Epithelial cell of prostate (primary cell): ENCODE measurements at places on chromosomes 5 and 9.

DNA sequence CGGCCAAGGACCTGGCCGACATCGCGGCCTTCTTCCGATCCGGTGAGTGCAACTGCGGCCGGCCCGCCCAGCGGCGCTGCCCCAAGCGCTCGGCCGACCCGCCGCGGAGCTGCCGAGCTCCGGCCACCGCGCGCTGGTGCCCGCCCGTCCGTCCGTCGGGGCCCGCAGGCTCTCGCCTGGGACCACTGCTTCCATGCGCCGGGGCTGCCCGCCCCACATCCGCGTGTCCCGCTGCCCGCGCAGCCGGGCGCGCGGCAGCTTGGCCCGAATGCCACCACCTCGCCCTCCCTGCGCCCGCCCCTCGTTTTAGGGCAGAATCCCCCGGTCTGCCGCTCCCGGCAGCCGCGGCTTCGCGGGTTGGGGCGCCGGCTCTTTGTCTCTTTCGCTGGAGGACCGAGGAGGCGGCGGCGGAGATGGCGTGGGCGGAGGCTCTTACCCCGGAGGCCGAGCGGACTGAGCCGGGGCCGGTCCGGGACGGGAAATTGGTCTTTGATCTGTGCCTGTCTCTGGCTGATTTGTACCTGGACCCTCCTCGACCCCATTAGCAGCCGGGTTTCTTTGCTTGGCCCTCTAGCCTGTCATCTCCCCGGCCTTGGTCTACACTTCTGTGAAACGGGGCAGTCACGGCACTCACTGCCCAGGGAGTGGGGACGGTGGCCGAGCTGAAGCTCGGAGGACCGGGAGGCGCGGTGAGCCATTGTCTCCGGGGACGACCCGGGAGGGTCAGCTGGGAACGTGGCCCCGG is 871 bp downstream of the TRIO start:
- DNase-seq: no peak

- no peak for DNase-seq
These were observed 153.5 kb downstream of the SLC28A3 start for GRCh38 chr9:84187090-84187489.

DNA sequence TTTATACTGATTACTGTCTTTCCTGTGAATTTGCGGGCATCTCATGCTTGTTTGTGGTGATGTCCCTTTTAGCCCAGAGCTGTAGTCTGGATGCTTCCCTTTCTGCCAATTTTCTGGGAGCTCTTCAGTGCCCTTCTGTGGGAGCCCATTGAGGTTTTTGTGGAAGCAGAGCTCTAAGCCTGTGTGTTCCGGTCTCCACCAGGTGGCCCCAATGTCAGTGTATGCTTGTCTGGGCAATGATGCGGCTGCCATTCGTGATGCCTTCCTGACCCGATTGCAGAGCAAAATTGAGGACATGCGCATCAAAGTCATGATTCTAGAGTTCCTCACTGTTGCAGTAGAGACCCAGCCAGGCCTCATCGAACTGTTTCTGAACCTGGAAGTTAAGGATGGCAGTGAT is 35.1 kb downstream of the SH3GLB2 start:
- no peak for DNase-seq

- no peak for DNase-seq
These were observed 20.5 kb downstream of the SPINK5 start for GRCh38 chr5:148084269-148084668.

- no peak for DNase-seq
These were observed 1.0 kb downstream of the HMGCS1 start for GRCh38 chr5:43312076-43312661.

- DNase-seq: peak; percentile 51
These were observed 592.4 kb downstream of the CSNK1G3 start for GRCh38 chr5:124104344-124104743.

DNA sequence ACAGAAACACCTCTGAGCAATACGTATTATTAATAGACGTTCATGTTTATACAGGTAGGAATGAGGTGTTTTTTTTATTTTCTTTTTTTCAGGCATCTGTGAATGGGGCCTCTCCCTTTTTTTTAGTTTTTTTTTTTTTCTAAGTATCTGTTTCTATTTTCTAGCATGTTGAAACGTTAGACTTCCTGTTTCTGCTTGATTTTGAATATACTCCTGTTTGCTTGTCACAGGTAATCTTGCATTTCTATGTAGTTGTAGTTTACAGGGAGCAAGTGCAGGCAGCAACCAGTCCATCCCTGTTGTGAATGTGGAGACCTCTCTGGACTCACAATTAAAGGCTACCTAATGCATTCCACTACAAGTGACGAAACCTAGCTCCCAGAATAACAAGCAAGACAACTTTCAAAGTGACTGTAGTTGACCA is 22.8 kb upstream of the TNFAIP8 start:
- DNase-seq: peak; percentile 66

DNA sequence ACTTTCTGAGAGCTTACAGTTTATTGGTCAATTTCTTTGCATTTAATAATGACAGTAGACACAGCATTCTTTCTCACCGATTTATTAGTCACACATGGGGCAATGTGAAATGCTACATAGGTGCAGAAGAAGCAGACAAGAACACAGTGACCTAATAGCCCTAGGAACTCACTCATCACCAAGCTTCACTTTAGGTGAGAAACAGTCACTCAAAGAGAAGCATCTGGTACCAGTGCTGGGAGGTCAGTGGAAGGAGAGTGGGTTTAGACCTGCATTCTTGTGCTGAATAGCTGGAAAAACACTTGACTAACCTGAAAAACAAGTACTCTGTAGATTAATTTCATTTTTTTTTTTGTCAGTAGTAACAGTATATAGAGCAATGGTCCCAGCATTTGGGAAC is 179.6 kb downstream of the GRIA1 start:
- DNase-seq: no peak

DNA sequence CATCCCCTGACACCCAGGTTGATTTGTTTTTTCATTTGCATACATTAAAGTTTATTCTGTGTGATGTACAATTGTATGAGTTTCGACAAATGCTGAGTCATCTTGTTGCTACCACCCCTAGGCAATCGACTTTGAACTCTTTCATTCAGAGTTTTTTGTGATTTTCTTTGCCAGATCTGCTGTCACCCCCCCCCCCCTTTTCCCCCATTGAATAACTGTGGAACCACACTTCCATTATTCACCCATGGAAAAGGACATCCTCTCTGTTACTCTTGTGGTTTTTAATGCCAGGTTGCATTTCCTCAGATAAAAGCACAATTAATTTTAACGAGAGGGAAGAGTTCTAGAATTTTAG is 13.7 kb upstream of the FAM120AOS start:
- DNase-seq: no peak

DNA sequence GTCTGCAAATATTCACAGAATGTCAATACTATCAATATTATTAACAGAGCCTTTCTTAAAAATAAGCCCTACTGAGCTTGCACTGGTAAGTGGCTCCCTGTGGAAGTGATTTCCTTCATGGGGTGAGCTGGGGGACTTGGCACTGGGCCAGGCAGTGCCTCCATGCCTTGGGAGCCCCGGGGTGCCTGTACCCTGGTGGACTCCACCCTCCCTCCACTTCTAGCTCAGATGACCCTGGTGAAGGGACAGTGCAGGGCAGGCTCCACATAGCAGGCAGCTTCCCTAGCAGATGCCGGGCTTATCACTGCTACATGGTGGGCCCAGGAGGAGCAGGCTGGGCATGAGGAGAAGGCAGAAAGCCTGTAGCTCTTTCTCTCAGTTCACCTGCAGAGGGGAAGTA is 119.2 kb downstream of the DCP2 start:
- DNase-seq: no peak

- no peak for DNase-seq
These were observed 562.8 kb downstream of the BNC2 start for GRCh38 chr9:16307626-16308195.
